ENCODE measurements at places on chromosomes 13 and 19.
A peak's percentile ranks its signal among the peaks of the same experiment; 100 is the strongest.

DNA sequence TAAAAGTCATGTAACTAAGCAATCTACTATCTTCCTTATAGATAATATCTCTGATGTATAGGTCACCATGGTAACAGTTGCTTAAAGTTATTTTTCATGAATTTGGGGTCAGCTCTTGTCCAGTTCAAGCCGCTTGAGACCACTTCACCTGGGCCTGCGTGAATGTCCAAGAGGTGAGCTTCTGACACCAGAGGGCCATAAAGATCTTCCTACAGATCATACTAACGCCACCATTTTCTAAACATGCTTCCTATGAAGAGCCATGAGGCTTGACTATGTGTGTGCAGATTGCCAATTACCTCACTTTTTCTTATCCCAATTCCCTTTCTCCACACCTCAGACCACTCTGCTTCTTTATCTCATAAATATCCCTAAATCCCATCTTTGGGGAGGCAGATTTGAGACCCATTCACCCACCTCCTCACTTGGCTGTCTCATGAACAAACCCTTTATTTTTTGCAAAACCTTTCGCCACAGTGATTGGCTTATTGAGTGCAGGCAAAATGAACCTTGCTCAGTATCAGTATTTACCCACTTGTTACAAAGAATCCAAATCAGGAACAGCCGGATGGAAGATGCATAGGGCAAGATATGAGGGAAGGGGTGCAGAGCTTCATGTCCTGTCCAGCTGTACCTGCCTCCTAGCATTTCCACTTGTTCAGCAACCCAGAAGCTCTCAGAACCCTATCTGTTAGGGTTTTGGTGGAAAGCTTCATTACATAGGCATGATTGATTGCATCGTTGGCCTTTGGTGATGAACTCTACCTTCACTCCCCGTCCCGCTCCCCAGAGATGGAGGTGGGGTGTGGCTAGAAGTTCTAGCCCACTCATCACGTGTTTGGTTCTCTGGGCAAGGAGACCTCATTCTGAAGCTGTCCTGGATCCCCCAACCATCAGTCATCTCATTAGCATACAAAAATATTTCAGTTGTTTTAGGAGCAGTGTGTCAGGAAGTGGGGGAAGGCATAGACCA lies 34.2 kb downstream of the FAM187B start:
- no peak for DNase-seq

DNA sequence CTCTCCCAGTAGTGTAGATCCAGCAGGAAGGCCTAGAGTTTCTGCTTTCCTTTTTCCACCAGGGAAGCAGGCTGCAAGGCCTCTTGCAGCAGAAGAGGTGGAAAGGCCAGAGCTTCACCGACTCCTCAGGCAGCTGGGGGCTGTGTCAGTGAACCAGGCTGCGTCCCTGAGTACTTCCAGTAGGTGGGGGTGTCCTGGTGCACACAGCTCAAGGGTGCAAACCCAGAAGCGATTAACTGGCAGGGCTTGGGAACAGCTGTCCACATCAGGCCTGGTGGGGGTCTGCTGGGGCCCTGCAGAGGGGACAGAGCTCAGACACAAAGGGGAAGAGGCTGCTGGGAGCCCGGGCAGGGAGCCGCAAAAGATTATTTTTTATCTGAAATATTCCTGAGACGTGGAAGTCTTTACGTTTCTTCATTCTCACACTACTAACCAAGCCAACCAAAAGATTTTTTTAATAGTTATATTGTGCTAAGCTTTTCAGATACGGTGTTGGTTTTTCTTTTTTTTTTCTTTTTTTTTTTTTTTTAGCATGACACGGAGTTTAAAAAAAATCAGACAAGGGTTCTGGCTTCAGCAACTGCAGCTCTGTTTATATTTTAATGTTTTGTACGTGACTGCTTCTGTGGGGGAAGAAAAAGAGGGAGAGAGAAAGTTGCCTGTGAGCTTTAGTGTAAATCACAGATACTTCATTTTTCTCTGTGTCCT lies 11.0 kb downstream of the TSHZ3 start:
- DNase-seq = peak; percentile 32

DNA sequence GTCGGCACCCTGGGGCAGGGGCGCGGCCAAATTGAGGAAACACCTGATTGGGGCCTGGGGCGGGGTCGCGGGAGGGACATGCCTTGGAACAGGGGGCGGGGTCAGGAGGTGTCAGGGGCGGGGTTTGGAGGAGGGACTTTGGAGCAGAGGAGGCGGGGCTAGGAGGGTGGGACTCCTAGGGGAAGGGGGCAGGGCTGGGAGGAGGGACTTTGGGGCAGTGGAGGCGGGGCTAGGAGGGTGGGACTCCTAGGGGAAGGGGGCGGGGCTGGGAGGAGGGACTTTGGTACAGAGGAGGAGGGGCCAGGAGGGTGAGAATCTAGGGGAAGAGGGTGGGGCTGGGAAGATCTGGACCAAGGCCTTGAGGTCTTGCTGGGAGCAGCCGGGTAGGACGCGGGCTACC lies 21.9 kb downstream of the GRIN2D start:
- DNase-seq = peak; percentile 77

DNA sequence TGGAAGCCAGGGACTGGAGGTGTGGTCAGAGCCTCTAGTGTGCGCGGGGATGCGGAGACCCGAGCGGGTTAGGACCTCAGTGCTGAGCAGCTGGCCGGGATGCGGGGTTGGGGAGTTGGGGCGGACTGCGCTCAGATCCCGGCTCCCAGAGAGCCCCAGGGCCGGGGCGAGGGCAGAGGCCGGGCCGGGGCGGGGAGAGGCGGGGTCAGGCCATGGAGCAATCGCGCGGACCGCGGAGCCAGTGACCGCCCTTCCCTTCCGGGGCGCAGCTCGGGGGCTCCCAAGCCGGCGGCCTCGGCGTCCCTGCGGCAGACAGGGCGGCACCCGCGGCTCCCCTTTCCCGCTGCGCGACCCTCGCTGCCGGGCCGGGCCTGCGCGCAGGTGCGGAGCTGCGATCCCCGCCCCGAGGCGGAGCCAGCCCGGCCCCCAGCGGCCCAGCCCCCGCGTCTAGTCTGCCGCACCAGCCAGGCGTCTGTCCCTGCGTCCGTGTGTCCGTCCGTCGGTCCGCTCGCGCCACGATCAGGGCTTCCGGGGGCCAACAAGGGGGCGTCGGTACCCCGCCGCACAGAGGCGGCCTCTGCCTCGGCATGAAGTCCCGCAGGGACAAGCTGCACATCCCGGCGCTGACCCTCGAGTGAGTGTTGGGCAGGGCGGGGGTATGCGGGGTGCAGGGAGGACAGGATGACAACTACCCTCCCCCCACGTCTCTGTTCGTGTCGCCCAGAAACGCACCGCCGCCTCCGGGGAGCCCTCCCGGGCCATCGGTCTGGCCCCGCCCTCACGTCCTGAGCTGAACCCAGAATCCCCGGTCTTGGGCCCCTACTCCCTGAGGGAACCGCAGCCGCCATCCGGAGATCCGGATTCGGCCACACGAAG lies 12.4 kb downstream of the MAST3 start:
- DNase-seq = peak; percentile 38

DNA sequence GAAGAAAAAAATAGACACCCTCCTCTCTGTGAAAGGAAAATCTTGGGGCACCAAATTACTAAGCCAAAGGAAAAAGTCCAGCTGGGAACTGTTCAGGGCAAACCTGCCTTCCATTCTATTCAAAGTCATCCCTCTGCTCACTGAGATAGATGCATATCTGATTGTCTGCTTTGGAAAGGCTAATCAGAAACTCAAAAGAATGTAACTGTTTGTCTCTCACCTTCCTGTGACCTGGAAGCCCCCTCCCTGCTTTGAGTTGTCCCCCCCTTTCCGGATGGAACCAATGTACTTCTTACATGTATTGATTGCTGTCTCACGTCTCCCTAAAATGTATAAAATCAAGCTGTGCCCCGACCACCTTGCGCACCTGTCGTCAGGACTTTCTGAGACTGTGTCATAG lies 216.0 kb upstream of the SOX1 start:
- DNase-seq = no peak

DNA sequence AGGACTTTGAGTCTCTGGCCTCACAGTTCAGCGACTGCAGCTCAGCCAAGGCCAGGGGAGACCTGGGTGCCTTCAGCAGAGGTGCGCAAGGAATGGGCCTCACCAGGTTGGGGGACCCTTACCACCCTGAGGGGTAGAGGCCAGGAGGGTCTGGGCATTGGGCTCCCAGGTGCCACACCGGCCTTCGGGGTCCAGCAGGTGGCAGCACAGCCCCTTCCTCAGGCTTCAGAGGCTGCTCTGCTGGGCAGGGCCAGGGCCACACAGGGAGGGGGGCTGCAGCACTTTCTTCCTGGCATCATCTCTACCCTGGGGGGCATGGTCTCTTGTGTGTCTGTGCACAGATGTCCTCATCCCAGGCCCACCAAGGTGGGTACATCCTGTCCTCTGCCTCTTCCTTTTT lies 12.9 kb downstream of the PIN1 start:
- no peak for DNase-seq

DNA sequence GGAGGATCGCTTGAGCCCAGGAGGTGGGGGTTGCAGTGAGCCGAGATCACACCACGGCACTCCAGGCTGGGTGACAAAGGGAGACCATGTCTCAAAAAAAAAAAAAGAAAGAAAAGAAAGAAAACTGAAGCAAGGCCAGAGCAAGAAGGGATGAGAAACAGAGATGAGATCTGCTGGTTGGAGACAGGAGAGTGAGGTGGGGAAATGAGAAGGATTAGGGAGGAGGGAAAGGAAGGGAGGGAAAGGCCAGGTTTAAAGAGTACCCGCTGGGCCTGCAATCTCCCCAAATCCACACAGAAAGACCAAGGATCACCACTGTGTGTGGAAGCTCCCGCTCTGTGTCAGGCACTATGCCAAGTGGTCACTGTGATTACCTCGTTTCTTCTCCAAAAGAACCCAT lies 16.3 kb upstream of the LYPD3 start:
- DNase-seq = no peak

DNA sequence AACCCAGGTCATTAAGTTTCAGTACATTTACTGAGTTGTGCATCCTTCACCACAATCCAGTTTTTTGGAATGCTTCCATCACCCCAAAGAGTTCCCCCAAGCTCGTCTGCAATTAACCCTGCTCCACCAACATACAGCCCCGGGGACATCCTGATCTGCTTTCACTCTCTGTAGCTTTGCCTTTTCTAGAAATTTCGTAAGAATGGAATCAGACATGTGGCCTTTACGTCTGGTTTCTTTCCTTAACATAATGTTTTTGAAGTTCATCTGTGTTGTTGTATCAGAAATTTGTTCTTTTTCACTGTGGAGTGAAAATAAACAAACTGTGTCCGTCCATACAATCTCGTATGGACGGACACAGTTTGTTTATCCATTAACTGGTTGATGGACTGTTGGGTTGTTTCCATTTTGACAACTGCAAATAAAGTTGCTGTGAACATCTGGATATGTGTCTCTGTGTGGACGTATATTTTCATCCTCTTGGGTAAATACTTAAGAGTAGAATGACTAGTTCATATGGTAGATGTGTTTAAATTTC lies 2.9 kb downstream of the KLHL26 start:
- no peak for DNase-seq

GRCh38 chr13:84973661-84974060 lies 825.6 kb downstream of the SLITRK6 start:
- no peak for DNase-seq

- no peak for DNase-seq
Measured at GRCh38 chr13:44116562-44117332, 237.0 kb downstream of the LACC1 start.

DNA sequence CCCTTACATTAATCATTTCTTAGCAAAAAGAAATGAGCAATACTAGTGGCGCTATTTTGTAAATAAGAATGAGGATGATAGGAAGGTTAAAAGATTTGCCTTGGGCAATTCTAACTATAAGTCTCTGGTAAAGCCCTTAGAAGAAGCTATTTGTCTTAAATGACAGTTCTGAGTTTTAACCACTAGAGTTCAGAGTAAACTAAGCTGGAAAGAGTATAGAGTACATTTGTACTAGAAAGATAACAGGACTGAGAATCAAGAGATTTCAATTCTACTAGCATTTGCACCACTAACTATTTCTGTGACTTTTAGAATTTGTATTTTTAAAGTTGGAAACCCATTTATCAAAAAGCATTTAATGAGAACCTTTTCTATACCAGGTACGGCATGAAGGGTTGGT lies 750.3 kb downstream of the OLFM4 start:
- peak; percentile 47 for DNase-seq

Measured in RKO (cell line).